ENCODE measurements at places on chromosomes 3 and 15.

- no peak for DNase-seq
These were observed 70.2 kb downstream of the EFCAB12 start for GRCh38 chr3:129358177-129358771.

DNA sequence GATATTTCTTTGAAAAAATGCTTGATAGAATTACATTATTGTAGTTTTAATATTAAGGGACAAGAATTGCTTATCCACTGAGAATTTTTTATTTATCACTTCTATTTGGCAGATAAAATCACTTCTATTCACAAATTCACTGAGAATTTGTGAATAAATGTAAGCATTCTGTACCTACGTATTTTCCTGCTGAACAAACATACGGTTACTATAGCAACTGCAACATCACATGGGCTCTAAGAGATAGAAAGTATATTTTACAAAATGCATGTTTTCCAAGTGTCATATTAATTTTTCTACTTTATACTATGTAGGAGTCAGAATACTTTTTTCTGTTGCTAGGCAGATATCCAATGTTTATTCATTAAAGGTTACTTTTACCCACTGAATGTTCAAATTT lies 166.2 kb downstream of the ZIC1 start:
- no peak for DNase-seq

GRCh38 chr3:154795582-154795981 lies 284.5 kb upstream of the MME start:
- DNase-seq = no peak

DNA sequence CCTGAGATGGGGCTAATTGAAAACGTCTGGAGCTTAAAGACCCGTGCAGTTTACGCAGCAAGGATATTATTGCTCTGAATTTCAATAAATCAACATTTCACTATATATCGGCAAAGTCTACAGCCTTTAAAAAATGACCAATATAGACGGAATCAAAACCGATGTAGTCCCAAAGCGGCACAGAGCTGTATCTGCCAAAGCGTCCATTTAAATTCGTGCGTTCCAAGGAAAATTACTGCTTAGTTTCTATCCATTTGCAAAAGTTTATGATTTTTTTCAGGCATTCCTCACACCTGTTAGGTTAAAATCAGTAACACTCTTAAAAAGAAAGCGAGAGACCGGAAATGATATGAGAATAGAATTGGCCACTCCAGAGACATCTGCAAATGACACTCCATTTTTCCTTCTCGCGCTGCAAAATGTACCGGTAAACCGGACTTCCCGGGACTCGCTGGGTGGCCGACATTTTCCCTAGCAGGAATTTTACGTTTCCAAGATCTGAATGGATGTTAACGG lies 777 bp upstream of the EIF4A2 start:
- DNase-seq = no peak

- no peak for DNase-seq
These were observed 526.8 kb upstream of the CCDC54 start for GRCh38 chr3:106850437-106850836.

DNA sequence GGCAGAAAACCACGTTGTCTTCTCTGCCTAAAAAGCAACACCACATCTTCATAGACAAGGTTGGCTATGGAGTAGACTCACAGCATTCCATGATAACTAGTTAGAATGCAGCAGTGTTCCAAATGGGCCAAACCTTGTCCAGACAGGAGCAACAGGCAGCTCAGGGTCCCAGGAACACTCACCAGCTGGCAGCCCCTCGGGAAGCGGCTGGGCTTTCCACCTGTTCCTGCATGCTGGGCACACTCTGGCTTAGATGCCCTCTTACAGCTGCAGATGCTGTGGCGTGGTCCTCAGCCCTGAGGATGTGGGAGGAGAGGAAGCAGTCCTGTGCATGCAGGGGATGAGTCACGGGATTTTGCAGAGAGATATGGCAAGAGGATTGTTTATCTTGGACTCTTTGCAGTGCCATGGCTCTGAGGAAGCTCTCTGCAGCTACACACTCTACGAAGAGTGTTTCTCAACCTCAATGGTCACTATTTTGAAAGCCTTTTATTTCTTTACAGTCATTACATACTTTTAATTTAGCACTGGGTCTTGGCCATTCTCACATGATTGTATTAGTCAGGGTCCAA lies 11.3 kb downstream of the NRROS start:
- no peak for DNase-seq

DNA sequence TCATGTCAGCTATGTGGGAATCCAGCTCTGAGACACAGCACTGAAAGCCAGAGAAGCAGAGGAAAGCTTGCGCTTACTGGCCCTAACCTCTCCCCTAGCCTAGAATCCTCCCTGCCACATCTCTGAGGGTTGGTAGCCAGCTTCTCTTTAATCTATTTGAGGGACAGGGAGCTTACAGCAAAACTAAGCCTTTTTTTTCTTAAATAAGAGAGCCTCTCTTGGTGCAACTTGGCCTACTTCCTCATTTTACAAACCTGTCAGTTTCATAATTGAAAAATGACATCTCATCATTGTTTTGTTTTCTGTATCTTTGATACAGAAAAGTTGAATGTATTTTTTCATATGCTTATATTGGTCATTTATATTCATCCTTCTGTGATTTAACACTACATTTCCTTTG lies 193.9 kb downstream of the ZNF621 start:
- DNase-seq = no peak

All from stimulated activated CD8-positive, alpha-beta memory T cell treated with anti-CD3 and anti-CD28 coated beads, Interleukin-4, amount 100 ng/mL, for 4 hours (primary cell).